ENCODE measurements at places on chromosomes 3 and 15.

DNA sequence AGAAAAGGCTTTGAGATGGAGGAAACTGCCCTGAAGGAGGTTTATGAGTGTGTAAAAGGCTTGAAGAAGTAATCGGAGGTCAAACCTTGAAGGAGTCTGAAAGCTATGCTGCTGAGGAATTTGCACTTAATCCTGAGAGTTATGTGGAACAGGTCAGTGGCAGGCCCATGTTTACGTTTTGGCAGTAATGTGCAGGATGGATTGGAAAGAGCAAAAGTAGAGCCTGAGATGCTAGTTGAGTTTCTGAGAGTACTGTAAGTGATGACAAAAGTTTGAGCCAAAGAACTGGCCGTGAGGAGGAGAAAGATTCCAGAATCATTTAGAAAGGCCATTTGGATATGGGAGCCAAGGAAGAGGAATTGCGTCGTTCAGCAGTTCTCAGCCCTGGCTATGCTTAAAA lies 3.2 kb upstream of the GASK1A start:
- no peak for DNase-seq

- no peak for DNase-seq
Measured at GRCh38 chr15:77030928-77031375, 36.0 kb downstream of the PSTPIP1 start.

DNA sequence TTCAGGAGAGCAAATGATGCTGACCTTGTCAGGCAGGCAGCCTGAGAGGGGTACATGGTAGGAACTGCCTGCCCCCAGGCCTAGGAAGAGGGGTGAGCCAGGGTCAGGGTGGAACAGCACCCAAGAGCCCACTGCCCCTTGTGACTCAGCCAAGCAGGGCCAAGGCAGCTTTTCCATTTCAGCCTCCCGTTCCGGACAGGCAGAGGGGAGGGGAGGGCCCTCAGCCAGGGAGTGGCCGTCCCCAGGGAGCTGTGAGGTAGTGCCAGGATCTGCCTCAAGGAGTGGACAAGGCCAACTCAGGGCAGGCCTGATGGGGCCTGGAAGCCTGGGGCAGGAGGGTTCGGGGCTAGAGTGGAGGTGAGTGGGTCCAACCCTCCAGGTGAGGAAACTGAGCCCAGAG lies 5.1 kb upstream of the ANKRD63 start:
- no peak for DNase-seq

- DNase-seq: no peak
Measured at GRCh38 chr3:64038253-64038767, 15.0 kb upstream of the PSMD6 start.

- no peak for DNase-seq
Measured at GRCh38 chr3:11422291-11422690, 150.1 kb downstream of the ATG7 start.

- no peak for DNase-seq
Measured at GRCh38 chr3:194952841-194953241, 267.2 kb downstream of the FAM43A start.

- DNase-seq: no peak
Measured at GRCh38 chr15:58536414-58536813, 104.6 kb downstream of the LIPC start.

DNA sequence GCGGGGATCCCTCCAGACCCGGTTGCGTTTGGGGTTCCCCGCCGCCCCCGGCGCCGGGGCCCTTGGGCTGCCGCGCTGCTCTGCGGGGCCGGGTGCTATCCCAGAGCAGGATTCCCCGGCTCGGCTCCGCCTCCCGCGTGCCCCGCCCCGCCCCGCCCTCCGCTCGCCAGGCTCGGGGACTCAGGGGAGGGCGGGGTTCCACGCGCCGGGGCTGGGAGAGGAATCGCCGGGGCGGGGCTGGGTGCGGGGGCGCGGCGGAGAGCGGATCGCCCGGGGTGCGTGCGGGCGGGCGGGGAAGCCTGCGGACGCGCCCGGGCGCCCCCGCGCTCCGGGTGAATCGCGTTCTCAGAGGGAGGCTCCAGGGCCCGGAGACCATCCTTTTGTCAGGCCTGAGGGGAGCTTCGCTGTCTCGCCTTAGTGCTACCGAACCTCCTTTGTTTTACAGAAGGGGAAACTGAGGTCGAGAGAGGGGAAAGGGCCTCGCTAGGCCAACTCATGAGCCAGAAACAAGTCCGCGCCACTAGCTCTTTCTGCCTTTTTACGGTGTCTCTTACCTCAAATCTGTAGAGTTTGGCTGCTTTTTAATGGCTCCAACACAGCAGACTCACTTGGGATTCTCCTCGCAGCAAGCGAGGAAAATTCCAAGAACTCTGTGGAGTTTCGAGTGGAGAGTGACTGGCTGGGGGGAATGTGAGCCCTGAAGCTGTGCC lies at the start of gene TMEM158:
TSS of gene TMEM158 (minus strand) at position 82 of the 710 bp plus-strand sequence. CDS start 260 bp downstream, outside the sequence.
- no peak for DNase-seq
